NCI-H146 (cell line): ENCODE measurements at places on chromosomes 4 and X.

- DNase-seq, result no peak
Observed at GRCh38 chr4:114273238-114273637, 293.8 kb upstream of the ARSJ start.

DNA sequence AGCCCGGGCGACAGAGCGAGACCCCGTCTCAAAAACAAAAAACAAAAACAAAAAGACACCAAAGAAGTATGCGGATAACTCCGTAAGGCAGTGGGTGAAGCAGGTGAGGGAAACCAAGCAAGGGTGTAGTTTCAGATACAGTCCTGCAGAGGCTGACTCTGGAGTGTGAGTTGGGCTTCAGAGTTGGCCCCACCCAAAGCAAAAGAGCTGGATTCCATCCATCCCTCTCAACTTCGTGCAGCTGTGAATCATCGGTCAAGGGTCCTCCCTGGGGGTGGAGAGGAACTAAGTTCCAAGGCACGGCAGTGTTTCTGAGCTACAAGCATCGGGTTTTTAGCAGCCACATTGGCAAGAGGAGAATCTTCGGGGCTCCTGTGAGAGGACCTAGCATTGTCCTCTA is 43.9 kb upstream of the FAM9A start:
- DNase-seq, result no peak

DNA sequence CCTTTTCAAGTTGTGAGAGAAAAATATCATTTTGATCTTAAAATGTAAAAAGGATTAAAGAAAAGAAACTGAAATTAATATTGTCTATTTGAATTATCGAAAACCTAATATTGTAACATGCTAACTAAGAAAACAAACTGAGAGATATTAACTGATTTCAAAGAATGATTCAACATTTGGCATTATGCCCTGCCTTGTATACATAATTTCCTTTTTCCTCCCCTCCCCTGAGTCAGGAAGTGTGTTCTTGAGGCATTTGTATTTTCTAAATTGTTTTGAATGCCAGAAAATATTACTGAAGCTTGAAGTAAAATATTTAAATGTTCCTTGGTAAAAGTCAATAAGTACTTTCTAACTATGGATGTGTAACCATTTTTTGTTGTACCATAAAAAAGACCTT is 49.4 kb downstream of the RPS6KA3 start:
- DNase-seq, result peak; percentile 3

GRCh38 chr4:176653401-176654220 is 139.1 kb downstream of the VEGFC start:
- no peak for DNase-seq

- DNase-seq, result peak; percentile 83
Observed at GRCh38 chrX:132093239-132093860, 34.5 kb downstream of the FRMD7 start.

DNA sequence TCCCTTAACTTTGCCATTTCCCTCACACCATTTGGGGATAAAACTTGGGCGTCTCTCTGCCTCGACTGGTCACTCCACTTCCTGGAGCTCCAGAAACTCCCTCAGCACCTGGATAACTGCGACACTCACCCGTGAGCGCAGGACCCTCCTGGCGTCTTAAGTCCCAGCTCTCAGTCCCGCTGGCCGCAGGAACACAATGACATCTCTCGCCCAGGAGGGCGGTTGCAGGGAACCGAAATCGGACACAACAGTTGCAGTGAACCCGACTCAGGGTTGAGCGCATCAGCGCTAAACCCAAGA is 370.9 kb upstream of the SMIM31 start:
- no peak for DNase-seq

- no peak for DNase-seq
Observed at GRCh38 chr4:7744142-7744804, 195.4 kb downstream of the AFAP1 start.

GRCh38 chr4:10347815-10348214 is 109.4 kb downstream of the ZNF518B start:
- no peak for DNase-seq
